ENCODE measurements at places on chromosomes 16 and 17. TPM values are rescaled to one million over a fixed set of nuclear protein-coding genes. Genes with fewer than 3 reads are reported as not detected.

NXPH3 gene
- 2.9 TPM for total RNA-seq

TNFRSF13B gene
- 0.48 TPM for total RNA-seq

CDRT15 gene
- total RNA-seq: not detected

ALOX12B gene
- not detected for total RNA-seq

CFAP20 gene
- total RNA-seq: 39.2 TPM

TOM1L1 gene
- 3.9 TPM for total RNA-seq

- DNase-seq: no peak
Observed at GRCh38 chr16:49652456-49653172, 203.3 kb downstream of the ZNF423 start.

DNA sequence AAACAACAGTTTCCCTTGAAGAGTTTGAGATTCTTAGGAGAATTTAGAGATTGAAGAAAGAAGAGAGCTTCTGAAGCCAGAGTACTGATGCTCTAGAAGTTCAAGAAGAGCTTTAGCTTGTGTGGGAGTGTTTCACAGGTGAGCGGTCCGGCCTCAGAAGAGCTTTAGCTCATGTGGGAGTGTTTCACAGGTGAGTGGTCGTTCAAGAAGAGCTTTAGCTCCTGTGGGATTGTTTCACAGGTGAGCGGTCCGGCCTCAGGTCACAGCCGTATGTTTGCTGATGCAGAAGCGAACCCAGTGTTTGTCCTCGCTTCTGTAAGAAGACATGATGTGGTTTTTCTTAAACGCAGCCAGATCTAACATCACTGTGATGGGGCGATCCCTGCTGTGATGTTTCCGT lies 76.4 kb downstream of the SEC14L1 start:
- DNase-seq: no peak

DNA sequence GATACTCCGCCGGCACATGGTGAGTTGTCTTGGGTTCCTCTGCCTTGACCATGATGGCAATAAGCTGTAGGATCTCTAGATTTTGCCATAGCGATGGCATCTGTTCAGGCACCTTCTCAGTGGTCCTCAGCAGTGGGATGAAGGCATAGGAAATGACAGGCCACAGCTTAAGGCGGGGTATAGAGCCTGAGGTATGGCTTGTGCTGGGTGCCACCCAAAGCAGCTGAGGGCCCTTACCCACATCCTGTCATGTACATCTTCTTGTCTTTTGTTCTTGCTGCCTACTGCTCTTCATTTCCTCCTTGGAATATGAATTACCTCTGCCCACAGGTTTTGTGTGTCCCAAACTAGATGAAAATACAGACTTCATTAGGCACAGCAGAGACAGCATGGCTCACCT lies 29.5 kb downstream of the KAT7 start:
- no peak for DNase-seq

DNA sequence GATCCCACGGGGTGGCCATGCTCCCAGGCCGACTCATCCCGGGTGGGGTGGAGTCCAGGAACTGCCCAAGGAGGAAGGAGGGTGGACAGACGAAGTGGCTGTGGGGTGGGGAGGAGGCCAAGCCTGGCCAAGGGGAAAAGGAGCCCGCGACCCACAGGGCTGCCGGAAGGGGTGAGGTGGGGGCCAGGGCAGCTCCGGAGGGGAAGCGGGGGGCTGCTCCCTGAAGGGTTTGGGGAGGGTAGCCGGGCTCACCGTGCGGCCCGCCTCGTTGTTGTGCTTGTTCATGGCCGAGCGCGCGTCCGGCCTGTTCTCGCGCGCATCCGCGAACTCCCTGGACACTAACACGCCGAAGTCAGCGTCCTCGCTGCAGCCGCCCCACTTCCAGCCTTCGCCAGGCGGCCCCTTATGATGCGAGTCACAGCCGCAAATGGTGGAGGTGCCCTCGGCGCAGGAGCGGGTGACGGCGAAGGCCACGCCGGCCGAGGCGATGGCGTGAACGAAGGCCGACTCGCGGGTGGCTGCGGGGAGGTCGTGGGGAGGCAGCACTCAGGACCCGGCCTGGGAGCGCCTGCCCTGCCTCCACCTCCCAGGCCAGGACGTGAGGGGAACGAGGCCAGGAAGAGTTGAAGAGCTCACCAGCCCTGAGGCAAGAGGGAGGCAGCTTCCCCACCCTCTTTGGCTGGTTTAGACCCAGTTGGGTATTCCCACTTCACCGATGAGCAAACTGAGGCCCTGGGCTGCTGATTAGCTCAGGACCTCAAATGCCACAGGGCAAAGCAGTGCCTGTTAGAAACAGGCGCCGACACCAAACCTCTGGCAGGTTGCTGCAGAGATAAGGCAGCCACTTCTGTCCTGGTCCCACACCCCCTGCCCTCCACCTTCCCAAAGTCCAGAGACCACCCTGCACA lies 48.7 kb downstream of the WNT3 start:
- DNase-seq: no peak

DNA sequence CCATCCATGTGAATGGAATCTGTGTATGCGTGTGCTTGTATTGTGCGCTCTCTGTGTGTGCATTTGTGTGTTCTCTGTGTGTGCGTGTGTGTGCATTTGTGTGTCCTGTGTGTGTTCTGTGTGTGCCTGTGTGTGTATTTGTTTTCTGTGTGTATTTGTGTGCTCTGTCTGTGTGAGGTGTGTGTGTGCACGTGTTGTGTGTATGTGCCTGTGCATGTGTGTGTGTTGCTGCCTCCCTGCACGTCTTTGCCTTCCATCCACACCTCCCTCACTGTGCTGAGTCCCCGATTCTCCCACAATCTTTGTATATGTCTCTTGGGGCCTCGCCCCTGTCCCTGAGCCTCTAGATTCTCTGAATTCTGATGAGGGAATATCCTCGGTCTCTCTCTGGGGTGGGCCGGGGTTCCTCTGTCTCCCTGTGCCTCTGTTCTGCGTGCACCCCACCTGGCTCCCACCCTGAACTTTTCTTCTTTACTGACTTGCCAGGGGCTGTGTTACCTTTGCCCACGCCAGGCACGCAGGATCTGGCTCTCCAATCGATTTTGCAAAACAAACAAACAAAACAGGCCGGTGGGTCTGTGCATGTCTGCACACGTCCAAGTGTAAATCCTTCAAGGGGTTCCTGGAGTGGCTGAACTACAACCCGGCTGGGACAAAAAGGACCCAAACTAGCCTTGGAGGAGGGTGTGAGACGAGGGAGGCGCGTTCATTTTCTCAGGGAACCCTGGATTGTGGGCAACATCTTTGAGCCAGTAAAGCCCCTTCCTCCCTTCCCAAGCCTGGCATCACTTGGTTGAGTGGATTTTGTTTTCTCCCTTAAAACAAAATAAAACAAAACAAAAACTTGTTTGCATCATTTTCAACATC lies 8.1 kb upstream of the FOXF1 start:
- DNase-seq: no peak

- DNase-seq: no peak
Observed at GRCh38 chr17:8057691-8058114, 18.8 kb downstream of the ALOX15B start.
